Fibroblast of mammary gland (primary cell): ENCODE measurements at places on chromosomes 1 and 21.

DNA sequence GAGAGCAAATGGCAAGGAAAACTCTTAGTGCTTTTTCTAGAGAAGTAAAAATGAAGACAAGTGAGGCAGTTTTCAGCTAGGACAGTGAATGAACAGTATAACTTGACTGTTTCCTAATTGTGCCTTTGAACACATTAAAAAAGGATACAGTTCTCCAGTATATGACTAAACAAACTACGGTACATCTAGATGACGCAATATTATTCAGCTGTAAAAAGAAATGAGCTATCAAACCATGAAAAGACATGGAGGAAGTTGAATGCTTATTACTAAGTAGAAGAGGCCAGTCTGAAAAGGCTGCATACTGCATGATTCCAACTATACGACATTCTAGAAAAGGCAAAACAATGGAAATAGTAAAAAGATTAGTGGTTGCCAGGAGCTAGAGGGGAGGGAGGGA lies 206.3 kb downstream of the SIPA1L2 start:
- peak; percentile 56 for DNase-seq

DNA sequence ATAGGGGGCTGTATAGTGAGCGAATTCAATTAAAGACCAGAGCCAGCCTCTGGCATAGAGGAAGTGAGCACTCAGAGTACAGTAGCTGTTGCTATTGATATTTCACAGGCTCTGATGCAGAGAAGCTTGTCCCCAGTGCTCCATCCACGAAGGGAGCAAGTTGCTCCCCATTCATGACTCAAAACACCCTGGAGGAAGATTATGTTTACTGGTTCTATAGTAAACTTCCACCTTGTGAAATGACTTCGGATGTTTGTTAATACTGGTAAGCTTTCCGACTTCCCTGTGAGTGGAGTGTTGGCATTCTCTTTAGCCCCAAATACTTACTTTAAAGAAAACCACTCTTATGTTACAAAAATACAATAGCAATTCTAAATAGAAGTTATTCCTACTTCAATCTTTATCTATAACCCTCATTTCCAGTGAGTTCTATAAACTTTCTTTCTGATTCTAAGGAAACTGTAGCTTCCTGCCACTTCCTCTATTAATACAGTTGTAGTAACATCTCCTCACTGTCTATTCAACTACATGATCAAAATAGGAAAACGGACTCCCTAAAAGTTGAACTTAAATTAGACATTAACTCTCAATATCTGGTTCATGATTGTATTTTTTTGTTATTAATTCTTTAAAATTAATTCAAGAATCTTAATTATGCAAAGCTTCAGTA lies 46.4 kb downstream of the ZNF281 start:
- DNase-seq = no peak

DNA sequence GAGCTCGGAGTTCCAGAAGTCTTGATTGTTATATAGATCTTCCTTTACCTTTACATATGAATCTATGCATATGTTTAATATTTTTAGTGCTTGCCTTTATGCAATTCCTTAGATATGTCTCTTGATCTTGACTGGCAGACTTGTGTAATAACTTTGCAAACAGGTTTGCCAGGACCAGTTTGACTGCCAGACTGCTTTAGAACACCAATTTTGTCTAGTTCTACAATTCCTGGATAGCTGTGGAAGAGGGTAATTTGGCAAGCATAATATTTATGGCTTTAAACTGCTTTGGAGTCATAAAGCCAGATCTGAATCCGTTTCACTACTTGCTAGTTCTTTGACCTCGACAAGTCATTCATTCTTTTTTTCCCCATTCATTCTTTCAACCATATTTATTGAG lies 250.0 kb downstream of the FAF1 start:
- no peak for DNase-seq

DNA sequence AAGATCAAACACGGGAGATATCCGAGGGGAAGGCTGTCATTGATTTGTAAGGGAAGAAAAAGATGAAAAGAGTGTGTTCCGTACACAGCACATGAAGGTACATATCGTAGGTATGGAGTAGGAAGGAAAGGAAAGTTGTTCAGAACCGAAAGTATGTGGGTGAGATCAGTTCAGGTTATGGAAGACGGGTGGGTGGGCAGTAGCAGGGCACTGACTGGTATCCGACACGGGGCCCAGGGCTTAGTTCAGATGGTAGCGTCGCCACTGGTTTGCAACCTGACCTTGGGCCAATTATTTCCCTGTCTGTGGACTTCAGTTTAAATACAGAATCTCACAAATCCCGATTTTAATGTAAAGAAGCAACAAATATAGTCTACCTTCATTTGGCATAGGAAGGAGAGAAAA lies 27.8 kb upstream of the A3GALT2 start:
- no peak for DNase-seq

DNA sequence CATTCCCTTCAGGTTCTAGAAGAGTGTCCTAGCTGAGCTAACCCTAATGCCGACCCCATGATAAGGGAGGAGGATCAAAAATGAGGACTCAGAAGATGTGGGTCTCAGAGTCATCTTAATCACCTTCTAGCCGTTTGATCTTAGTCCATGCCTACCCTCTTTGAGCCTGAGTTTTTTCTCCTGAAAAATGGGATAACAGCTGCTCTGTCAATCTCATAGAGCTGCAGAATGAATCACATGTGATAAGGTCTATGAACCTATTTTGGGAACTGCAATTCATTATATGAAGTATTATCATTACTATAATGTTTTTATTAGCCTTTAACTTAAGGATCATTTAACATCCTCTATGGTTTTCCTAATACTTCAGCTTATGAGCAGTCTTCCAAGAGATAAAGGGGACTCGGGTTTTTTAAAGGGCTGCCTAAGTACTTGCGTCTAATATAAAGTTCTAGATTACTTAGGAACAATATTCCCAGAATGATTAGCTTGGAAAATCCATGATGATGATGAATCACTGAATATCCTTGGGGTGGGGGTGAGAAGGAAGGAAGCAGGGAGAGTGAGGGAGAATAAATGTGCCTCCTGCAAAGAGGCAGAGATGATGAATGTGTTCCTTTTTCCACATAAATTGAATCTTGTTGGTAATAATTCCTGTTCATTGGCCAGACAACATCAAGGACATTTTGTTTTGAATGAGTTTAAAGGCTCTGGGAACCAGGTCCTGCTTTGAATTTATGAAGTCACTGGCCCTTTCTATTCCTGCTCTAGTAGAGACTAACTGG lies 66.8 kb downstream of the COLGALT2 start:
- no peak for DNase-seq

GRCh38 chr1:232678185-232678886 lies 48.4 kb upstream of the SIPA1L2 start:
- DNase-seq = no peak

GRCh38 chr1:116878804-116879477 lies 30.8 kb upstream of the PTGFRN start:
- DNase-seq = peak; percentile 43

GRCh38 chr1:145918992-145919939 lies 749 bp upstream of the PEX11B start:
- DNase-seq = peak; percentile 79

- DNase-seq = no peak
These were observed at the start of gene CHRM3 for GRCh38 chr1:239386453-239387303. Gene CHRM3 (plus strand): TSS chr1:239386568. CDS start chr1:239907452, 520,884 bp downstream.

- peak; percentile 85 for DNase-seq
These were observed 359.8 kb downstream of the LTN1 start for GRCh38 chr21:28632755-28633408.

DNA sequence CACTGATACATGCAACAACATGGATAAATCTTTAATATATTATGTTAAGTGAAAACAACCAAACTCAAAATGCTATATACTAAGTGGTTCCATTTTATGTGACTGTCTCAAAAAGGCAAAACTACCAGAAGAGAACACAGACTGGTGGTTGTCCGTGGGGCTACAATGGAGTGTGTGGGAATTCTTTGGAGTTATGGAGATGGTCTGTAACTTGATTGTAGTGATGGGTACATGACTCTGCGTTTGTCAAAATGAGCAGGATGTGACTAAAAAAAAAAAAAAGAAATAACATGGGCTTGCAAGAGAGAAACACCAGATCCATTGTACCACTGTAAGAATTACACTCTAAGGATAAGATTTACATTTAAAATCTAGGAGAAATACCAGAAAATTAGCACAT lies 52.2 kb upstream of the KIAA1614 start:
- no peak for DNase-seq
